ENCODE measurements at places on chromosomes 7 and 10. TPM values are rescaled to one million over a fixed set of nuclear protein-coding genes. Genes with fewer than 3 reads are reported as not detected.

GRCh38 chr7:50981743-50982142 lies 199.0 kb upstream of the GRB10 start:
- no peak for DNase-seq
- no peaks in the 10 kb centered on the region for H3K36me3 ChIP-seq
- H3K4me1 ChIP-seq, result no peaks in the 10 kb centered on the region
- no peak overlapping the region for H3K4me3 ChIP-seq

The ANXA7 gene
- polyA plus RNA-seq, result 33.4 TPM

The CLEC5A gene
- polyA plus RNA-seq, result 0.37 TPM

DNA sequence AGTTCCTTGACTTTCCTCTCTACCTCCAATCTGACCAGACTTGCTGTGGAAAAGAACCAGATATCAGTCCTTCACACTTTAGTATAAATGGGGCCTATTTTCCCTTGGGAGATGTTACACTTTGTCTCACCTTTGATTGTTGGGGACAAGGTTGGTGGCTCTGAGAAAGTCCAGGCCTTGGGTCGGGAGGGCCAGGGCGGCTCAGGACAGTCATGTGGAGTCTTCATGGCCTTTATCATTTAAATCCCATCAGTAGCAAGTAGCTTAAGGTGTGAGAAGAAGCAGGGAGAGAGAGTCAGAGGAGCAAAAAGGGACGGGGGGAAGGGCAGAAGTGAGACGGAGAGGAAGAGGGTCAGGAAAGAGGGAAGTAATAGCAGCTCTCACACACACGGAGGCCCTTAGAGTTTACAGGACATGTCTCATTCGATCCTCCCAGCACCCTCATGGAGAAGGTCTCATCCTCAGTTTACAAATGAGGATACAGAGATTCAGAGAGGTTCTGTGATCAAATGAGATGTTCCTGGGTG lies 40.5 kb downstream of the TBATA start:
- H3K4me1 ChIP-seq, result peaks cover 27% of the 10 kb centered on the region
- no peaks in the 10 kb centered on the region for H3K27me3 ChIP-seq
- H3K27ac ChIP-seq, result no peak overlapping the region

The AFAP1L2 gene
- 3.6 TPM for polyA plus RNA-seq

DNA sequence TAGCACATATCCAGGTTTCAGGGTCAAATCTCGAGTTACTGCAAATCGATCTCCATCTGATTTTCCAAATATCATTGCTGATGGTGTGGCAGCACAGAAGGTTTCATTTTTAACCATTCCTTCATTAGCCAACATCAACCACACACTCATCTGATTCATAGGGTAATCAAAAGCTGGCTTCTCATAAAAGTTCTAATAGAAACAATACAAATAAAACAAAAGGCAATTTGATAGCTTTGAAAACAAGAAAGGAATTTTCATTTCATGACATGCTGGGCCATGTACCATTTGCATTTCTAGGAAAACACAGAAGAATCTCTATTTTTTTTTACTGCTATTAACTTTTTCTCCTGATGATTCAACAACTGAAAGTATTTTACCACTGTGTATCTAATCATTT lies 147.7 kb upstream of the SLC26A5 start:
- H3K27me3 ChIP-seq, result no peaks in the 10 kb centered on the region
- no peaks in the 10 kb centered on the region for H3K36me3 ChIP-seq
- no peak overlapping the region for H3K4me3 ChIP-seq
- no peak overlapping the region for H3K27ac ChIP-seq
- no peaks in the 10 kb centered on the region for H3K4me1 ChIP-seq

The IKZF1 gene
- 0.46 TPM for polyA plus RNA-seq

DNA sequence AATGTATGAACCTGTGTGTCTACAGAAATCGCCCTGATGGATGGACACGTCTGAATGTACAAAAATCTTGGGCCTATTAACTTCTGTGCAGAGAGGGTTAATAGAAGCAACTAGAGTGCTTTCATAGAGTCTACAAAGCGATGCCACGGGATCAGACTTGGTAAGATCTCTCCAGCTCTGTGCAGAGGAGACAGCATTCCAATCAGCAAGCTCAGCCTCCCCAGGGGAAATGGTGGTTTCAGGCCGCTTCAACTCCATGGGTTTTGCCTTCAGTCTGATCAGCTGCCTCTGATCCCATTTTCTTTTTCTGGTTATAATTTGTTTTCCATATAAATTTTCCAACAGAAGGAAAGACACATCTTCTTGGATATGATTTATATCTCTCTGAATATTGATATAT lies 35.1 kb upstream of the COBL start:
- H3K27me3 ChIP-seq, result no peaks in the 10 kb centered on the region
- no peak for DNase-seq
- peaks cover 3% of the 10 kb centered on the region for H3K4me1 ChIP-seq
- no peaks in the 10 kb centered on the region for H3K36me3 ChIP-seq

DNA sequence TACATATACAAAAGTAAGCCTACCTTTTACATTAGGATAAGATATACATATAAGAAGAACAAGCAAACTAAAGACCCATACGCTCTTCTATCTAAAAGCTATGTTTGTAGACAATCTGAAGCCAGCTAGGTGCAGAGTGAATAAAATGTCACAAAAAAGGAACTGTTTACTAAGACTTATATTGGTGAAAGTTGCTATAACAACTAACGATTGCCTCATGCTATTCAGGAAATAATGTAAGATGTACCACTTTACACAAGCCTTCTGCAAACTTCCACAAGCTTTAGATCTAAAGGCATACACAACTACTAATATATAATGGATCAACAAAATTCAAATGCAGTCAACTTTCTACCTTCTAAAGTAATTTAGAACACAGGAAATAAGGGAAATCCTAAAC lies 175.1 kb downstream of the SRPK2 start:
- no peak for DNase-seq
- no peaks in the 10 kb centered on the region for H3K36me3 ChIP-seq
- no peaks in the 10 kb centered on the region for H3K27me3 ChIP-seq
- no peak overlapping the region for H3K27ac ChIP-seq

DNA sequence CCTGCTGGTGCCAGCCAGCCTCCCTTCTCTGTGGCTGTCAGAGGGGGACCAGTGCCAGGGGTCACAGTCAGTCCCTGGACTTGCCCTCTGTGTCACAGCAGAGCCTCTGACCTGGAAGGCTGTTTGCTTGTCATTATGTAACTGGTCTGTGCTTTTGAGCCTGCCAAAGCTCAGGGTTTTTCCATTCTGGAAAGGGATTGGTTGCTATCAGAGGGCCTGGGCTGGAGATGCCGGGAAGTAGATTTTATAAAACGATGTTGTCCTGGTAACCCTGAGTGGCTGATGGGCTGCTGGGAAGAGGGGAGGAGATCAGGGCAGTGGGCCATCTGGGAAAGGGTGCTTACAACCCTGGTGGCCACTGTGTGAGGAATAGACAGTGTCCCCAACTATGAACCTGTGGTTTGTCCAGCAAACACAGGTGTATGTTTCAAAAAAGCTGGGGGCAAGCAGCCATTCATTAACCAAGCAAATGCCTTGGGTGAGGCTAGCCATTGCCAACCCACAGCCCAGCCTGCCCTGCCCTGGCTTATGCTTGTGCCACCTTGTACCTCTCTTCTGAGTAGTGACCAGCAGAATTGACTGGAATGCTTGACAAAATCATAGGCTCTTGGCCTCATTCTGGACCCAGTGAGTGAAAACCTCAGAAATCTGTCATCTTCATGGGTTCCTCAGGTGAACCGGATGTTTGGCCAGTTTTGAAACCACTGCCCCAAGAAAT lies 21.6 kb downstream of the SFTPD start:
- H3K4me3 ChIP-seq, result no peak overlapping the region
- H3K36me3 ChIP-seq, result peaks cover 4% of the 10 kb centered on the region
- peaks cover 6% of the 10 kb centered on the region for H3K4me1 ChIP-seq
- peak overlapping the region; percentile 39 for H3K27ac ChIP-seq

- DNase-seq, result no peak
- H3K4me1 ChIP-seq, result peaks cover 82% of the 10 kb centered on the region
Measured at GRCh38 chr7:25843467-25843866, 308.5 kb upstream of the NFE2L3 start.

DNA sequence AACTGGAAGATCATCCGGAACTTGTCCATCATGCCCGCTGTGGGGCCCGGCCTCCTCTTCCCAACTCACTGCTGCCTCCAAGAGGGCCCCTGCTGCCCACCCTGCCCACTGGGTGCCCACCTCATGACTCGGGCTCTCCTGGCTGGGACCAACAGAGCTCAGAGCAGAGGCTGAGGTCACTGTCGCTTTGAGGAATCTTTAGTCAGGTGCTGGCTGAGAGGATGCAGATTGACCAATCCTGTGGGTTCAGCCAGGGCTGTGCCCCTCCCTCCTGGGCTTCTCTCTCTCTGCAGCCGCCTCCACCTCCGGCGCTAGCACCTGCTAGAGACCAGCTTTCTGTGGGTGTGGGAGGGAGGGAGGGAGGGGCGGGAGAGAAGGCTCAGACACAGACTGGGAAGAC lies at the start of gene CALHM1:
Gene CALHM1, minus strand, starts transcription at position 181 of the 400 bp plus-strand sequence. Its CDS starts 149 bp downstream, at position 32.
- no peak for DNase-seq
- H3K4me1 ChIP-seq, result no peaks in the 10 kb centered on the region
- H3K36me3 ChIP-seq, result no peaks in the 10 kb centered on the region
- H3K27ac ChIP-seq, result no peak within 1 kb of the TSS

The KLF14 gene
- polyA plus RNA-seq, result not detected

GRCh38 chr7:18225067-18225466 lies 197.4 kb upstream of the PRPS1L1 start:
- H3K36me3 ChIP-seq, result no peaks in the 10 kb centered on the region
- no peak overlapping the region for H3K27ac ChIP-seq
- H3K4me1 ChIP-seq, result peaks cover 21% of the 10 kb centered on the region
- no peak for DNase-seq
- no peaks in the 10 kb centered on the region for H3K27me3 ChIP-seq

GRCh38 chr10:97718659-97719142 lies 5.2 kb downstream of the MARVELD1 start:
- H3K27me3 ChIP-seq, result no peaks in the 10 kb centered on the region
- peak overlapping the region; percentile 34 for H3K27ac ChIP-seq
- DNase-seq, result no peak
- H3K36me3 ChIP-seq, result no peaks in the 10 kb centered on the region
- H3K4me1 ChIP-seq, result peaks cover 25% of the 10 kb centered on the region

GRCh38 chr7:47957156-47957555 lies 8.9 kb upstream of the PKD1L1 start:
- H3K27me3 ChIP-seq, result no peaks in the 10 kb centered on the region
- peaks cover 18% of the 10 kb centered on the region for H3K36me3 ChIP-seq

DNA sequence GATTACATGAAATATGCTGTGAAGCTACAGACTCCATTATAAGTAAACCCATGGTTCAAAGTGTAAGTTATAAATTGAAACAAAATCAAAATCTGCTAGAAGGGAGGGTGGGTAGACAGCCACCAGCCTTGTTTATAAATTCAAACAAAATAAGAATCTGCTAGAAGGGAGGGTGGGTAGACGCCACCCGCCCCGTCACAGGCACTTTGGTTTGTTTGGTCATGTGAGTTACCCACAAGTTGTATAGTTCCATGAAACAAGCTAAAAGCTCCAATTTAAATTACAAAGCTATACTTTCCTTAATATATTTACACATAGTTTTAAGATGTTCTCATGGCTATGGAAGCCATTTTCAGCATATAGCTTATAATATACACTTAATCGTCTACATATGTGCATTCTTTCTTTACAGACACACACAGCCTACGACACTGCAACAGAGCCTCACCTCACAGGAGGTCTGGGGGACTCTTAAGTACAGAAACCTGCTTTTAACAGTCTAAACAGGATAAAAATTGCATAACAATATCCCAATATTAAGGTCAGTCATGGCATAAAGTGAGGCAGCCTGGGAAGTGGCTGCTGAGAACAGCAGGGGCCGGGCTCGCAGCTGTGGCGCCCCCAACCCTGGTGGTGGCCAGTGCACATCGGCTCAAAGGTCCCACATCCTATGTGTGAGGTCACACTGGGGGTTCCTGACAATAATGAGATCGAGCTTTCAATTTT lies 28.1 kb upstream of the NCAPG2 start:
- no peak for DNase-seq
- no peak overlapping the region for H3K4me3 ChIP-seq
- peaks cover 27% of the 10 kb centered on the region for H3K36me3 ChIP-seq
- H3K27me3 ChIP-seq, result no peaks in the 10 kb centered on the region
- no peaks in the 10 kb centered on the region for H3K4me1 ChIP-seq

DNA sequence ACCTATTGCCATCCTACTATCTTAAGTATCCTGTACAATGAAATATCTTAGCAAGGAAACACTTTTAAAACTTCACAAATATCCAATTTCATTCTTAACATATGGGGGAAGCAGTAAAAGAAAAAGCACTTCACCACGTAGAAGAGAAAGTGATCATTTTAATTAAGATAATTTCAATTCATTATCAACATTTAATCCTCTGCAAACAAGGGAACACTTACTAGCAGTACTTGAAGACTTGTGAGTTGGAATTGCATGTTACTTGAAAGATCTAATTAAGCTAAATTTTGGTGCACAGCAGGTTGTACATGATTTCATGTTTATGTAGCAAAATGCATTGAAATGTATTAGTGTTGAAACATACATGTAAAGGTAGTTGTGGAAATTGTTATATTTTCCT lies 20.8 kb upstream of the CCAR1 start:
- DNase-seq, result no peak
- H3K36me3 ChIP-seq, result no peaks in the 10 kb centered on the region
- H3K27ac ChIP-seq, result no peak overlapping the region
- H3K4me1 ChIP-seq, result peaks cover 11% of the 10 kb centered on the region
- H3K4me3 ChIP-seq, result no peak overlapping the region

- H3K27ac ChIP-seq, result no peak overlapping the region
- H3K4me3 ChIP-seq, result no peak overlapping the region
- no peaks in the 10 kb centered on the region for H3K36me3 ChIP-seq
Measured at GRCh38 chr10:68474021-68474420, 2.2 kb upstream of the DNA2 start.

The AKR1D1 gene
- not detected for polyA plus RNA-seq

- H3K27me3 ChIP-seq, result no peaks in the 10 kb centered on the region
- DNase-seq, result no peak
- H3K27ac ChIP-seq, result no peak overlapping the region
- no peak overlapping the region for H3K4me3 ChIP-seq
- H3K4me1 ChIP-seq, result no peaks in the 10 kb centered on the region
Measured at GRCh38 chr7:121452389-121452788, 56.3 kb upstream of the FAM3C start.

DNA sequence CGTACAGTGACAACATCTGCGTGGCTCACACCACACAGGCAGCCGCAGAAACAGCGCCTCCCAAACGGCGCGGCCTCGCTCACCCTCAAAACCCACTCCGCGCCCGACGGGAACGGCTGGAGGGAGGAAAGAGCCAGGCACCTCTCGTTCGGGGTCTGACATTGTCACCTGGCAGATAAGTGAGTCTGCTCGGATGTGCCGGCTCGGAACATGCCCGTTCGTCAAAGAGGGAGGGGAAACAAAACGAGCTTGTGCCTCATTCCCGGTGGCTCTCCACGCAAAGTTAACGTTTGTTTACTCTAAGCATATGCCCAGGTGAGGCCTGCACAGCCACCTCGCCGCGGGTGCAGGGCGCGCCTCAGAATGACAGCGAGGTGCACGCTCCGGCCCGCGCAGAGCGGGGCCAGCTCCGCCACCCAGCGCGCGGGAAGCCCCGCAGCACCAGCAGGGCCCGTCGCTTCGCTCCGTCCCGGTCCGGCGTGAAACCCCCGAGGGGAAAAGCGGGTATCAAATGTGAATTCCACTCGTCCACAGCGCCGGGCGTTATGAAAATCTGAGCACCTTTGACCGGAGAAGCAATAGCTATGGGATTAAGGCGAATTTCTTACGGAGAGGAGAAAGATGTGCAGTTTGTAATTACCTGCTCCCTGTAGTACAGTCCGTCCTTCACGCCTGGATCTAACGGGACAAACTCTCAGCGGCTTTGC lies 13.1 kb downstream of the CNPY1 start:
- no peak for DNase-seq
- no peak overlapping the region for H3K27ac ChIP-seq
- peak overlapping the region; percentile 2 for H3K4me3 ChIP-seq
- no peaks in the 10 kb centered on the region for H3K36me3 ChIP-seq
- peaks cover 13% of the 10 kb centered on the region for H3K4me1 ChIP-seq

Measured in heart right ventricle (tissue), 16 donors.